Activated CD8-positive, alpha-beta memory T cell treated with anti-CD3 and anti-CD28 coated beads for 1 hour (primary cell): ENCODE measurements at places on chromosomes 11 and 22.

DNA sequence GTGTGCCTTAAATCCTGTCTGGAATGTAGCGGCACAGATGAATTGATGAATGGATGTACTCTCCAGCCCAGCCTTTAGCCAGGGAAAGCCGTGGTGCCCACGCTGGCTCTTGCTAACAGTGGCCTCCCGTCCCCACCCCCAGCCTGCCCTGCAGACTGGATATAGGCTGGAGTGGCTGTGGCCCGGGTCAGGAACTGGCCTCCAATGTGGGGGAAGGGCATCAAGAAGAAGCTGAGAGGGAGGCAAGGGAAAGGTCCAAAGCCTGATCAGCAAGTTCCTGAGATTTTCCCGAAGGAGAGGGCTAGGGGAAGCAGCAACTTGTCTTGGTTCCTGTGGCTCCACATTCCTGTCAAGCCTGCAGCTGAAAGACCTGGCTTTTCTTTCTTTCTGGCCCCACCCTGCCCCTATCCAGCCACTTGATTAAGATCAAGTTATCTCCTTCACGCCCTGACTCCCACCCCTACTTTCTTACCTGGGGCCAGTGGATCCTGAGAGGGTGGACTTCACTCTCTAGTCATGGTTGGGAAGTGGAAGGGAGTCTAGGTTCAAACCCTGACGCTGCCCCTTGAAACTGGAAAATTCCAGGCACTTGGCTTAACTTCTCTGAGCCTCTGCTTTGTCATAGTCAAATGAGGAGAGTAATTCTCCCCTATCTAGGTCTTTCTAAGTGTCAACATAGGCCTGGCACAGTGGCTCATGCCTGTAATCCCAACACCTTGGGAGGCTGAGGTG is 11.0 kb upstream of the MICALL1 start:
- no peak for DNase-seq

DNA sequence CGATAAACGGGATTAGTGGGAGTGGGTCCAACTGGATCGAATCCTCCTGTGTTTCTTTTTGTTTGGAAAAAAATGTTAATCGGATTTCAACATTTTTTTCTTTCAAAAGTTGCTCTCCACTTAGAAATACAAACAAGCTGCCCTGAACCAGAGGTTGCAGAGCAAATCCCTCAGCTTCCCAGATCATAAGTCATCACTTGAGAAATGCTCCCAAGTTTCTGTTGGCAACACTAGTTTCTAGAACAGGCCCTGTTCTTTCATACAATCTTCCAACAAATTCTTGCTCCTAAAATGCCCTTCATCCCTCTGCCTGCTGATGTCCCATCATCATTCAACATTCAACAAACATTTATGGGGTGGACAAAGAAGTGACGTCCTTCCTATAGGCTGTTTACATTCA is 1.3 kb upstream of the MLC1 start:
- DNase-seq = no peak

GRCh38 chr11:1753929-1754305 is 3.5 kb upstream of the IFITM10 start:
- no peak for DNase-seq

DNA sequence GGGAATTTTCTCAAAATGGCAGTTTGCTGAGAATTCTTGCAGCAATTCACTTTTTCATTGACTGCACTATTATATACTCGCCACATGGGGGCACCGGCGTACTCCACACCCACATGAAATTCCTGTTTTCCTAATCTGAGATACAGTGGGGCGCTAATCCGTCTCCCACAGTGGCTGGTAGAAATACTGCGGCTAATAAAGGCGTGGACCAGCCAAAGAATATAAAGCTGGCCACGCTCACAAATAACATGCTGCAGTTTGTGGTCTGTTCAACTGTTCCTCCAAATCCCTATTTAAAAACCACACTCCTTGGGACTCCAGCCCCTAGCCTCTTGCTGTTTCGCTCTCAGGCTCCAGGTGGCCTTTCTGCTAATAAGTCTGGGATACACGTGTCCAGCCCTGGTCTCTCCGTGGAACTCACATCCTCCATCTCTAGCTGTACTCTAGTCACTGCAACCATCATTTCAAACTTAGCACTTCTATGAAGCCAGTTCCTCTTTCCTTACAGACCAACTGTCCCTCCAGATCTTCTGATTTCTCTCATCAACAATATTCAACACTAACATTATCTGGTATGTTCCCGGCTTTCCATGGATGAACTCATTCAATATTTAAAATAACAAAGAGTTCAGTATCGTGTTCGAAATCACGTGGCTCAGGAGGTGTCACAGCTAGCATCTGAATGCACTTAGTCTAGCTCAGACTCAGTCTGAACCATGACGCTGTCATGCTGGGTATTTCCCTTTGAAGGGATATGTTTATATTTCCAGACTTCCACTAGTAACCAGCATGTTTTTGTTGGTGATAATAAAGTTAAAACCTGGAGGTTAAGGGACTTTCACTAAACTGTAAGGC is 22.0 kb downstream of the TBRG1 start:
- no peak for DNase-seq

GRCh38 chr22:26452236-26453016 is 23.4 kb downstream of the ASPHD2 start:
- DNase-seq = no peak

GRCh38 chr11:115716601-115717529 is 212.7 kb upstream of the CADM1 start:
- DNase-seq = no peak

- no peak for DNase-seq
Observed at GRCh38 chr11:66659763-66660162, 17.9 kb downstream of the RBM4B start.

DNA sequence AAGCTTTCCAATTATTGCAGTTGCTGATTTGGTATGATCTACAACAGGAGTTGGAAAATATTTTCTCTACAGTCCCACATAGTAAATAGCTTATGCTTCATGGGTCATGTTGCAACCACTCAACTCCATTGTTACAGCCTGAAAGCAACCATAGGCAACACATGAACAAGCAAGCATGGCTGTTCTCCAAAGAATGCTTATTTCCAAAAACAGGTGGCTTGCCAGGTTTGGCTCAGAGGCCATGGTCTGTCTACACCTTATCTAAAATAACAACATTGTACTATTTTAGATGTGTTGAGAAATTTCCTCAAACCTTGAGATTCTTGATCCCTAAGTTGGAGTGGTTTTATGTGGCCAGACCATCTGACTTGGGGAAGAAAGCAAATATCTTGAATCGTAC is 153.9 kb upstream of the MPPED2 start:
- DNase-seq = no peak

DNA sequence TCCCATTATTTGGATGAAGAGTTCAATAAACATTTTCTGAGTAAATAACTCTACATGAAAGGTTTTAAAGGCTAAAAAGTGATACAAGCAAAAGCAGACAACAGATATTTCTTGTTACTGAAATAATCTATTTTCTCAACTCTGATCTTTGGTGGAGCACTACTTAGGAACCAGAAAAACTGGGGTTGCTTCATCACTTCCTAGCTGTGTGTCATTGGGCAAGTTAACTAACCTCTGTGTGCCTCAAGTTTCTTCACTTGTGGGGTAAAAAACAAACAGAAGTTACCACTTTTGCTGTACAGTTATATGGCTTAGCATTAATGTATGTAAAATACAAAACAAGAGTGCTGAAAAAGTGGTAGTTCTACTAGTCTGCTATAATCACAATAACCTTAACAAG is 5.6 kb downstream of the MAPK1 start:
- DNase-seq = no peak

- no peak for DNase-seq
Observed at GRCh38 chr11:102446606-102447005, 6.0 kb downstream of the TMEM123 start.

DNA sequence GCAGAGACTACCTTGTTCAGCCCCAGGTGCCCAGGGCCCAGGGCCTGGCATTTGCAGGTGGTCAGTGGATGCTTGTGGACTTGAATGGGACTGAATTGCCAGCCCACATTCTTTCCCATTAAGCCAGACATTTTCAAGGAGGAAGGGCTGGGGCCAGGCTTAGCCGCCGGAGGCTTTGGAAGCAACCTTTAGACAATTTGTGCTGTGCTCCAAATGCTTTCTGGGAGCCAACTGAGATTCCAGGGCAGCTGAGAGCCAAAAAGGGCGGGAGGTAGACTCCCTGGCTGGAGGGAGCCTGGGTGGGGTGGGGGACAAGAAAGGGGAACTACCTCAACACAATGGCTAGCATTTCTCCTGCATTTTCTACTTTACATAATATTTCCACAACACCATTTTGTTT is 54.8 kb upstream of the TIMP3 start:
- DNase-seq = no peak

DNA sequence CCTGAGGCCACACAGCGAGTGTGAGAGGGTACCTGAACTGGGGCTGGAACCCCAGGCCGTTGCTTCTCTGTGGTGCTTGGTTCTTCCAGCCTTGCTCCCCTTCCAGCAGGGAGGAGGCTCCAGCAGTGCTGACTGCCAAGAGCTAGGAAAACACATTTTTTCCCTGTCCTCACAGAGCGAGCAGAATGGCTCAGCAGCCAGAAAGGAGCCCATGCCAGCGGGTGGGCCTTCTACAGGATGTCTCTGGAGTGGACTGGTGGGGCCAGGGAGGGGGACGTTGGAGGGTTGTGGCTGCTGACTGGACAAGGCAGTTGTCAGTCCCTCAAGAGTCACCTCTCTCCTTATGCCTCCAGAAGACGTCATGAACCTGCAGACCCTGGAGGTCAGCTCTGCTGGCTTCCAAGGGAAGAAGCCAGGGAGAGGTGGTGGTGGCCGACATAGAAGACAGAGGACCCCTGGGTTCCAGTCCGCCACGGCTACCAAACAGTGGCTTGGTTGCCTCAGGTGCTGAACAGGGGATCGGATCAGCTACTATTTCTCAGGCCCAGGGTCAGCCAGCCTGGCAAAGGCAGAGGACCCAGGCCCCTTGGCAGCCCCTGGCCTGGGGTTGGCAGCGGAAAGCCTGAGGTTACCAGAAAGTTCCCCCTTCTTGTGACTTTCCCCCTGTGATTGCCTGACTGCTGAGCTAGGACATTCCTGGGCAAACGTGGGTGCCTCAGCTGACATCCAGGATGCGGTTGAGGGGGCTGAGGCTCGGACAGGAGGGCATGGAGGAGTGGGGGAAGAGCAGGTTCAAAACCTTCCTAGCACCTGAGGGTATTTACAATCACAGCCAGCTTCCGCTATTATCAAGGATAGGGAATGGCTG is 3.7 kb downstream of the MAFF start:
- no peak for DNase-seq

GRCh38 chr22:45254789-45255278 is 14.1 kb upstream of the KIAA0930 start:
- no peak for DNase-seq

GRCh38 chr11:32911413-32911812 is 18.8 kb downstream of the QSER1 start:
- DNase-seq = no peak

GRCh38 chr11:129739339-129739738 is 76.3 kb upstream of the TMEM45B start:
- no peak for DNase-seq

GRCh38 chr11:16155448-16155847 is 200.9 kb downstream of the SOX6 start:
- no peak for DNase-seq

GRCh38 chr11:86869966-86870570 is 69.7 kb downstream of the PRSS23 start:
- DNase-seq = no peak

DNA sequence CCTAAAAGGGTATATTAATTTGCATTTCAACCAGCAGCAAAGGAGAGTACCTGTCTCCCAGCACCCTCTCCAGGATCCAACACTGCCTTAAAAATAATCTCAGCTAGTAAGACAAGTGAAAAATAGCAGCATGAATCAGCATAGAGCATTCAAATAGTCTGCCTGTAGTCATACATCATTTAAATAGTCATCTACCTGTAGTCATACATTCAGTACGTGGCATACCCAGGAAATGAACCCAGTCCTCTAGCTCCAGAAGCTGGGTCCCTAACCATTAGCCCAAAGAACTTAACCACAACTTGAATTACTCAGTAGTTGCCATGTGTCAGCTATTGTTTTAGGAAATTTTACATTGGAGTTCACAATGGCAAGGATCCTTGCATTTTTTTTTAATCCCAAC is 9.3 kb downstream of the TENM4 start:
- DNase-seq = no peak

DNA sequence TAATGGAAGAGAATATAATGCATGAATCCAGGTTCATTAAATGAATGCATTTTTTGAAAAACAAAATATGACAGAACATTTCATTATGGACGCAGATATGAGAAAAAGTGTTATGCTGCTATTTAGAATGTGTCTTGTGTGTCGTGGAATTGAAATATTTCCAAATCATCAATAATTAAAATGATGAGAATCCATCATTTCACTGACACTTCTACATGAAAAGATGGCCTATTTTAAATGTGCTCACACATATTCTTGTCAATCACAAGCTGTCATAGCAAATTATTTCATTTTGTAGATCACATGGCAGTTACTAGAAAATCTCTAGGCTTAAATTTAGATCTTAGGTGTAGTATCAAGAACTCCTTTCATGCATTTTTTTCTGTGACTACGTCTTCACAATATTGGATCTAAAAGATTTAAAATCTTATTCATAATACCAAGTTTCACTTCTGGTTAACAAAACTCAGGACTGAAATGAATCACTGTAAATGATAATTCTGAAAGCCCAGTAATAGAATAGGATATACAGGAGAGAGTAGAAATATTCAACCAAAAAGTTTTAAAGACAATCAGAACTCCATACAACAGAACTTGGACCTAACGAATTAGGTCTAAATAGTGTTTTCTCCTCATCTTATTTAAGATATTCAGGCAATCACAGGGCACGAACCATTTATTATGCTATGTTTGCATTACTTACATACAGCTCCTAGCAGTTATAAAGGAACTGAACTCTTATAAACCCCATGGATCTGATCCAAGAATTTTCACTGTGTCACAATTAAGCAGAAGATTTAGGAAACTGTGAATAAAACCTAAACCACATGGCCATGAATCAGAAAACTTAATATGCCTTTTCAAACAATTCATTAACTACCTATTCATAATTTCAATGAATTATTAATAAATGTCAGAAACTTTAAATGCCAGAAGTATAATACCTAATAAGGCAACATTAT is 67.7 kb downstream of the DCDC1 start:
- no peak for DNase-seq

- no peak for DNase-seq
Observed at GRCh38 chr22:19290400-19291217, 910 bp downstream of the CLTCL1 start.

GRCh38 chr22:21589396-21589795 is 21.9 kb downstream of the UBE2L3 start:
- DNase-seq = no peak

DNA sequence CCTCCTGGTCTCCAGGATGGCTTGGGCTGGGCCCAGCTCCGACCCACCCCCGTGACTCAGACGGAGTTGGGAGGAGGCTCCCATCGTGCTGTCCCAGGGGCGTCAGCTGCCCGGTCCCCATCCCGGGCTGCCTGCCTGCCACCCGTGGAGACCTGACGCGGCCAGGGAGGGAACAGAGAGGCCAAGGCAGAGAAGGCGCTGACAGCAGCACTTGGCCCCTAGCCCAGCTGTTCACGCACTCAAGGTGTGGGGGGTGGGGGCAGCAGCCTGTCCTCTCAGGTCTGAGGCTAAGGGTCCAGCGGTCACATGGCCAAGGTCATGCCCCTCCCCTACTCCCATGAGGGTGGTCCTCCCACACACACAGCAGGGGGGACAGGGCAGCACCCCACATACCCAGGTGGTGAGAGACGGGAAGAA is 48.6 kb downstream of the ELFN2 start:
- no peak for DNase-seq

- DNase-seq = no peak
Observed at GRCh38 chr22:42438293-42438650, 6.1 kb upstream of the NFAM1 start.
